ENCODE measurements at places on chromosomes 4 and X.

DNA sequence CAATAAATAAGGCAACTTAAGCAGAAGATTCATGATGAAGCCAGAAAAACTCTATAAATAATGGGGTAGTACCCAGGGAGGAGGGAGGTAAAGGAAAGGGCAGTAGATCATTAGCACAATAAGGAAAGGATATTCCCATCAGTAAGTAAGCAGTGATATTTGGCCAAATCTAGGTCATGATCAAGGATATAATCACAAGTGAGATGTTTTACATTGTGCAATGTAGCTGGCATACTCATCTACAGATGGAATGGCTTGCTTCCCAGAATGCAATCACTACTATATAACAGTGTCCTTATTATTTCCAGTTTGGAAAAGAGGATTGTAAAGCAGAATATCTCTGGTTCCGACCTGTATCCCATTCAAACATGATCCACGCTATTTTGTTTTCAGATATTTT is 483.4 kb downstream of the RPA4 start:
- DNase-seq, result no peak

DNA sequence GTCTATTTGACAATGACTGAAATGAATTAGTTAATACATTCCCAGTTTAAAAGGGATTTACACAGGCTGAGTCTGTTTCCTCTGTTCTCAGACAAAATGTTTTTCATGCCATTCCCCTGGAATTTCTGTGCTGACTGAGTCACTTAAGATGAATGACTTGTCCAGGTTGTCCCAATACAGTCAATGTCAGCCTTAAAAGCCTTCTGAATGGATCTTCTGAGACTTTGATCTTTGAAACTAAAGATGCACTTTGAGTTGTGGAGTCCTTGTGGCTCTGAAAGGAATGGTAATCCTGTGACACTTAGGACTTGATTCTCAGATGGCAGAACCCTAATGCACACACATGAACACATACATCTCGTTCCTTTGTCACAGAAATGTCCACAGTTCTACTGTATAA is 622.2 kb upstream of the GRID2 start:
- DNase-seq, result no peak

GRCh38 chr4:147645099-147645498 is 27.9 kb downstream of the TMEM184C start:
- no peak for DNase-seq

DNA sequence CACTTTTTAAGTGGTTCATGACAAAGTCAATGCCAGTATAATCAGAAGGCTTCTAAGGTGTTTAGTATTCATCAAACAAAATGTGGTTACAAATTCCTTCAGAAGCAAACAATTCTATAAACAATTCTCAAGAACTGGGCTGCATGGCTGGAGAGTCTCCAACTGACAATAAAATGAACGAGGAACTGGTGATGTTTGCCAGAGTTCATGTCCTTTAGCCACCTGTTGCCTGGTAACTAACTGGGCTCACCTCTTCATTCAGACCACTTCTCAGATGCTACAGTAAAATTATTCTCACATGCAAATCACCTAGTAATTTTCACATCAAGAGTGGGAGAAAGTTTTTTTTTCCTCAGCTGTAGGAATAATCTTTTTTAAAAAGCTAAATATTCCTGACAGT is 53.3 kb downstream of the CAMK2D start:
- no peak for DNase-seq

- DNase-seq, result no peak
These were observed 451.2 kb downstream of the RAB28 start for GRCh38 chr4:13032936-13033335.

- DNase-seq, result no peak
These were observed 443.2 kb downstream of the INPP4B start for GRCh38 chr4:142402900-142403299.

GRCh38 chr4:105558277-105558676 is 5.9 kb downstream of the ARHGEF38 start:
- no peak for DNase-seq

DNA sequence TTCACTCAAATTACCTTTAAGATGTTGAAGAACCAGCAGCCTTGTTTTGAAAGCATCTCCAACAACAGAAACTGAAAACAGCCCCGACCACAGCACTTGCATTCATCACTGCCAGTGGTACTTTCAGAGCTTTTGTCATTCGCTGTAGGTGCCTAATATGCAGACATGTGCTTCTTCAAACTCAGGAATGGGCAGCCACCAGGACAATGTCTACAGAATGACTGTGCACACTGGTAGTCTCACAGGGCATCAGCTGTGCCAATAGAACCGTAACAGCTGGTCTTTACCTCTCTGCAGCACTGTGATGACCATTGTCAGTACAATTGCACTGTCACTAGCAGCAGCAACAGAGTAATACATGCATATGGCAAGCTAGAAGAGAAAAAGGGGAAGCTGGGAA is 1149.7 kb downstream of the STPG2 start:
- DNase-seq, result no peak

GRCh38 chr4:140106289-140106844 is 47.6 kb downstream of the MAML3 start:
- DNase-seq, result no peak

DNA sequence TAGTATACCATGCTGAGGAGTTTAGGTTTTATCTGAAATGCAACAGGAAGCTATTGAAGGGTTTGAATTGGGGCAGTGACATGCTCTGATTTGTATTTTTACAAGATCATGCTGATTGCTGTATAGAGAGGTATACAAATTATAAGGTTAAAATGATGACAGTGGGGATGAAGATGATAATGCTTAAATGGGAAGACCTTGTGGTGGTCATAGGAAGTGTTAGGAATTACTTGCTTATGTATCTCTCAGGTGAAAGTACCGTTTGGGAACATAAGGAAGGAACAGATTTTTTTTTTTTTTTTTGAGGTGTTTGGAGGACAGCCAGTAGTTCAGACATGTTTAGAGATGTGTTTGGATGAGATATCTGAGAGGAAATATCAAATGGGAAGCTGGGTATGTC is 5.0 kb downstream of the BMP2K start:
- no peak for DNase-seq

DNA sequence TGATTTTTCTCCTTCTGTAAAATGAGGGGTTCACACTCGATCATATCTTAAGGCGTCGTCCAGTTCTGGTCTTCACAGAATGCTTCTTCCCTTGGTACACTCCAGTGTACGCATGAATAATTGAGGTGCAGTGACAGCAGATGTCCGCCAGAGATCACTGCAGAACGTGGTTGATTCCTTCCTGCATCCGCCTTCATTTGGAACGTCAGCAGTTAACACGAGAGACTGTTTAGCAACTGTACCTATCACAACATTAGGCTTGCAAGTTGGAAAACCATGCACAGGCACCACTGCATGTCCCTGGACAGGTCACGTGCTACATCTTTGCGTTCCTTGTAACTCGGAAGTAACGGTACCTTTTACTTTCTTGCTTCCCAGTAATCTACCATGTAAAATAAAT is 66.0 kb upstream of the GEMIN8 start:
- DNase-seq, result peak; percentile 30

DNA sequence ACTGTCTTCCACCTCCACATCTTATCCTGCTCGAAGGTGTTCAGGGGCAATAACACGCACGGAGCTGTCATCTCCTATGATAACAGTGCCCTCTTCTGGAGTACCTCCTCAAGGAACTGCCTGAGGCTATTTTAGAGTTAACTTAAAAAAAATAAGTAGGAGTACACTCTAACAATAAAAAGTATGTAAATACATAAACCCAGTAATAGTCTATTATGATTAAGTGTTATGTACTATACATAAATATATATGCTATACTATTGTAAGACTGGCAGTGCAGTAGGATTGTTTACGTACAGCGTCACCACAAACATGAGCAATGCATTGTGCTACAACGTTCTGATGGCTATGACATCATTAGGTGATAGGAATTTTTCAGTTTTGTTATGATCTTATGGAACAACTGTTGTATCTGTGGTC is 34.5 kb upstream of the TLR2 start:
- no peak for DNase-seq

GRCh38 chr4:5100336-5100735 is 49.1 kb downstream of the STK32B start:
- DNase-seq, result no peak

GRCh38 chr4:71239365-71239764 is 99.5 kb upstream of the SLC4A4 start:
- no peak for DNase-seq

- no peak for DNase-seq
These were observed 388.6 kb upstream of the PITX2 start for GRCh38 chr4:111011458-111011857.

DNA sequence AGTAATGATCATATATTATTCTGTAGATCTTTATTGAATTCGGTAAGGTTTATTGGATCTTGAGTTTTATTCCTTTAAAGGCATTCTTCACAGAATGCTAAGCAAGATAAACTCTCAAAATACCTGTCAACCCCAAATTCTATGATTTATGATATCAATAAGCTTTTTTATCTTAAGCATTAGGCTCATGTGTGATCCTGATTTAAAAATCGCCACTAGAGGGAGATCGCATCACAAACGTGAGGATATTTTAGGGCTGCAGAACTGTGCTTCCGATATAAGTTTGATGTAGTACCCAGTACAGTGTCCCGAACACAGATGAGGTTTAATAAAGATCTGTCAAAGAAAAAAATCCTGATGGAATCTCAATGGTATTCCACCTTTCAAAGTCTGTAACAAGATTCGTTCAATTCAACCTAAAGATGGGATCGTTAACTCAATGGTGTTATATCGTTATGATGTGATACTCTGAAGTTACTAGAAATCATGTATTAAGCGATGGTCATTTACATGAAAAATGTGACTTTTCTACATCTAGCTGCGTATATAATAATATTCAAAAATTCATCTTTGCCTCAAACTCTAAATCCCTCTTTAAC is 169.0 kb downstream of the CORIN start:
- DNase-seq, result no peak

GRCh38 chrX:135295944-135296305 is 13.4 kb upstream of the ETDC start:
- DNase-seq, result no peak

- DNase-seq, result no peak
These were observed 387.0 kb downstream of the BCOR start for GRCh38 chrX:39710776-39711175.

GRCh38 chrX:13638021-13638420 is 14.9 kb upstream of the TCEANC start:
- no peak for DNase-seq

GRCh38 chr4:86367577-86367976 is 7.7 kb upstream of the MAPK10 start:
- DNase-seq, result no peak

GRCh38 chr4:158726633-158727032 is 3.4 kb upstream of the PPID start:
- DNase-seq, result no peak
